ENCODE measurements at places on chromosomes 11 and 22.
A peak's percentile ranks its signal among the peaks of the same experiment; 100 is the strongest.

DNA sequence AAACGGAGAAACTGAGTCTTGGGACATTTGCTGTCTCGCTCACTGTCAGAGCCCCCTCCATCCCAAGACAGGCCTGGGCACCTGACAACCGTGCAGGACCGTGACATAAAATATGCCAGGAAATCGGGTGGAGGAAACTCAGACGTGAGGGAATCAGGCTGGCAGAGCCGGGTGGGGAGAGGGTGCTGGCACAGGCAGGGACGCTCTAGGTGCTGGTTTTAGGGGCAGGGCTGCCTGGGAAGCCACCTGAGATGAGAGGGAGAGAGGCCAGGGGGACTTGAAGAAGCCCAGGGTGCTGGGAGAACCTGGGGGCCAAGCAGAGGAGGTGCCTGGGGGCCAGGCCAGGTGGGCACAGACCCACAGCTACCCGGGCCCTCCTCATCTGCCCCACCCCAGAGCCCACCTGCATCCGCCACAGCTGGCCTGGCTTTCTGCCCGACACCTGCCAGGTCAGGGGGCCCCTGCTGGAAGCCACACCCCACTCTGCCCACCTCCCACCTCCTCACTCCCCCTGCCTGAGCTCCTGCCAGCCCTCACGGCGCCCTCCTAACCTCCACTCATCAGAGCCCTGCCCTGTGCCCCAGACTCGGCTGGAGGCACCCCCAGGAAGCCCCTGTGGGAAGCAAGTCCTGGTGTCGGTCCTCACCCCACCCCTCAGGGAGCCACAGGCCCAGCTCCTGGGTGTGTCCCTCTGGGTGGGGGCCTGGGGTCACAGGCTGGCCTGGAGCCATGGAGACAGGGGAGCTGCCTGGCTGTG is 27.3 kb upstream of the MUC5AC start:
- no peak for DNase-seq

GRCh38 chr11:127383026-127383425 is 382.5 kb upstream of the KIRREL3 start:
- no peak for DNase-seq

GRCh38 chr11:130561441-130561881 is 113.0 kb downstream of the ADAMTS15 start:
- DNase-seq, result no peak

DNA sequence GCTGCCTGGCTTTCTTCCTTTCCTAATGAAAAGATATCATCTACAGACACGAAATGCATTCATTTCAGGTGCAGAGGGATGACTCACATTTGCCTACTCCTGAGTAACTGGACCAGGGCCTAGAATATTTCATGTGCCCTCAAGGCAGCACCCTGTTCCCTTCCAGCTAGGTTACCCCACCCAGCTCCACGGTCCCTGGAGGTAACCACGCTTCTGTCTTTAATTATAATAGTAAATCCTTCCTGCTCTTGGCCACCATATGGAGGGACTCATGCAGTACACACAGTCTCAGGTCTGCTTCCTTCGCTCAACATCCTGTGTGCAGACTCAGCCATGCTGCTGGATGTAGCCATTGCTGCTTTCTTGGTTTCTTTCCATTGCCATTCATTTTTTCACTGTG is 22.3 kb downstream of the DHCR7 start:
- no peak for DNase-seq

- DNase-seq, result peak; percentile 80
These were observed 3.0 kb downstream of the NCR3LG1 start for GRCh38 chr11:17354601-17354991.

DNA sequence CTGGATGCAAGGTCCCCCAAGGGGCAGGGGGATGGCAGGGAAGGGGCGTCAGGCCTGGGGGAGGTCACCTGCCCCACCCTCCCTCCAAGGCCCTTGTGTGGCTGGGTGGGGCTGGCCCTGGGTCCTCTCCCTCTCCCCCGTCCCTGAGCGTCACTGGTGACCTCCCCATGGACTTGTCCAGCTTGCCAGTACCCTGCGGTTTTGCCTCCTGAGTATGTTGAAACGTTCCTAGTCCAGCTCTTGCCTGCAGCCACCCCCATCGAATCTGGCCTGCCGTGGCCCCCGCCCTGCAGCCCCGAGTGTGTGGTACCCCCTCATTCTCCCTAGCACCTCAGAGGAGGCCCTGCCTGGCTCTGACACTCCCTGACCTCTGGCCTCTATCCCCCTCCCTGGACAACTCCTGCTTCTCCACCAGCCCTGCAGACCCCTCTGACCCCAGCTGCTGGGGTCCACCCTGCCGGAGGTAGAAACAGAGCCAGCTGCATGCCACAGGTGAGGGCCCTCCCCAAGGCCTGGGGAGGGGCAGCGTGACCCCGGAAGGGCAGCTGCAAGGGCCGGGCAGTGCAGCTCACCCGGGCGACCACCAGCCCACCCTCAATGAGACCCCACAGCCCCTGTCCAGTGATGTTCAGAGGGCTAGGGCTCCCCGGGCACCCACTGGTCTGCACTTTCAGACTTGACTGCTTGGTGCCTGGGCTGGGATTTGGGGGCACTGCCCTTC is 4.1 kb upstream of the MUC6 start:
- no peak for DNase-seq

DNA sequence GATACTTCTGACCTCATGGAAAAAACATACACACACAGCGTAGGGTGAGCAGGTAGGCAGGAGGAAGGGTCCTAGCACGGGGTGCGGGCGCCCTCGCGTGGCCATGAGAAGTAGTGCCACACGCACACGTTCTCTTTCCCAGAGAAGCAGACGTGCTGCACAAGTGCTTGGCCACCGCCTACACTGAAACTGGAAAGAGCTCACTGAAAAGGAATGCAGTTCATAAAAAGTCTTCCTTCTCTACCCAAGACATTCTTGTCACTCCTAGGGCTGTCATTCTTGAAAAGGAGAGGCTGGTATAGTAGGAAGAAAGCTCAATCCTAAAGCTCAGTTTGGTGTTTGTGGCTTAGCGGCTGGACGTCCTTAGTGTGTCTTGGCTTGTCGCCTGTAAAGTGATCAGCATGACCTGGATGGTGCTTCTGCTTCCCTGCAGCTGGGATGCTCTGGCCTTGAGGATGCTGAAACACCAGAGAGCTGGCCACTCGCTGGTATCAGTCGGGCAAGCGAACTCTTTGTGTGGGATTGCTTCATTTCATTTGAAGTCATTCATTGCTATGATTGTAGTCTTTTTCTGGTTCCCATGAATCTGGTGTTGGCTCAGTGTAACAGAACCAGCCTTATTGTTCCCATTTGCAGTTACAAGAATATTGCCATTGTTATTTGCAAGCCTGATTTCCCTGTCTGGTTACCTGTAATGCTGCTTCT is 303.8 kb downstream of the NTM start:
- peak; percentile 68 for DNase-seq

DNA sequence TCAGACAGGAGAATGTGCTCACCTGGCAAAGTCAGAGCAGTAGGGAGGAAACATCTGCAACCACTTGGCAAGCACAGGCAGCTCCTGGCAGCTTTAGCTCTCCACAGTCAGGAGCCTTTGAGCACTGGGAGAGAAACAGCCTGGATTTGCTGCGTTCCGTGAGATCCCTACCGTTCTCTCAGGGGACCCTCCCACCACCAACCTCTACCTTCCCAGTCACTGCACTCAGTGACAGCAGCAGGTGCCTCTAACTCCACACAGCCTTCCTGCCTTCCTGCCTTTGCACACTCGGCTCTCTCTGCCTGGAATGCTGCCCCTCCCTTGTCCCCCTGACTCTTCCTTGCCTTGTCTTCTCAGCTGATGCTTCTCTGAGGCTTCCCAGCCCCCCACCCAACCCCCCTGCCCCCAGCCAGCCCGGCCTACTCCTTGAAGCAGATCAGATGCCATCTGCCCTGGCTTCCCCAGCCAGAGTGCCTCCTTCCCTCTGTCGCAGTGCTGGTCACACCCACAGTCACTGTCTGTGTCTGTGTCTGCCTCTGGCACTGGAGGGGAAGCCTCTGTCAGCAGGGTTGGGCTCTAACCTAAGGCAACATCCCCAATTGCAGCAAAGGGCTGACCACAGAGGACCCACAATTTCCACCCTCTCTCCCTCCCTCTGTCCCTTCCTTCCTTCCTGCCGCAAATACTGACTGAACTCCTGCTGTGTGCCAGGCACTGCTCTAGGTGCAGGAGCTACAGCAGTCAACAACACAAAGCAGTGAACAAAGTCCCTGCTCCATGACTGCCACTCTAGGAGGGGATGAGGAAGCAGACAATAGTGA is 14.9 kb upstream of the TSKU start:
- DNase-seq, result peak; percentile 50

DNA sequence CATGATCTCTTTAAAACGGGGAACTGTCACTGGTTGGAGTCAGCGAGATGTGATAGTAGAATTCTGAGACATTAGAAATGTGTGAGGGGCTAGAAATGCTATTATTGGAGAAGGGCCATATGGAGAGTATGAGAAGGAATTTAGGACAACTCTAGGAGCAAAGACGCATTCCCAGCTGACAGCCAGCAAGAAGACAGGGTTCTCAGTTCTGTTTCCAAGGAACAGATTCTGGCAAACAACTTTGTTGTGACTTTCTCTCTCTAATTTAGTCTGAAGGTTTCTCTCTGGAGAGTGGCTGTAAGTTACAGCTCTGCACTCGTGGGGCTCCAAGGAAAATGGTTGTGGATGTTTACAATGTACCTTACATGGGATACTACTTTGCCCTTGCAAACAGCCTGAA is 876.3 kb downstream of the FAM181B start:
- DNase-seq, result no peak

DNA sequence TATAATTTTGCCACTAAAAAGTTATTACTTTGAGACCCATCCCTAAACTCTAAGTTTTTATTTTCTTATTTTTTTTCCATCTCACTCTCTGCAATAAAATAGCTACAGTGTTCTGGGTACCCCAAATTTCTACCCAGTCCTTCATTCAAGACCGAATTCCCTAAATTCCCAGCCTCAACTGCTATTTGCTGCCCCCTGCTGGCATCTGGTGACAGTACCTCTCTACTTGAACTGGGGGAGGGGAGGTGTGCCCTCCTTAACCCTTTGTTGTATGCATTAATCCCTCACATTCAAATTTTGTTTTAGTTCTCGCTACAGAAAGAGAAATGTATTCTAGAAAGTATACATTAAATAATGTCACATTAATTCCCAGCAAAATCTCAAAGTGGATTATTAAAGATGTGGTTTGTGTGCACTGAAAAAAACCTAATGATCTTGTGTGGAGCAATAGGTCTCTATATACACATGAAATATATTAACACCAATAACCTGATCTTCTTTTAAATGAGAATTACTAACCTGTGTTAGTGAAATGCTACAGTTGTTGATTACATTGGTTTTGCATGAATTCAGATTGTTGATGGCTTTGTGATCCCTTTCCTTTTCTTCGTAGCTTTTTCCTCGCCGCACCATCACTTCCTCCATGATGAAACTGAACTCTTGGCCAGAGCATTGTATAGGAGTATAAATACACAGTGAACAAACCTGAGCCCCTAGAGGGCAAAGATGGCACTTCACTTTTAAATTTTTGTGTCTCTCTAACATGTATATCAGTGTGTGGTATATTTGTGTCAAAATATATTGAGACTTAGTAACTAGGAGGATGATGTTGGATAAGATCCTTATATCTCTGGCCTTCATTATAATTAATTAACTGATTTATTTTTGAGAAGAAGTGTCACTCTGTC is 590.0 kb downstream of the METTL15 start:
- peak; percentile 55 for DNase-seq

- no peak for DNase-seq
These were observed 44.6 kb downstream of the RDX start for GRCh38 chr11:110251836-110252235.

GRCh38 chr22:27552863-27553262 is 248.7 kb downstream of the MN1 start:
- DNase-seq, result no peak

DNA sequence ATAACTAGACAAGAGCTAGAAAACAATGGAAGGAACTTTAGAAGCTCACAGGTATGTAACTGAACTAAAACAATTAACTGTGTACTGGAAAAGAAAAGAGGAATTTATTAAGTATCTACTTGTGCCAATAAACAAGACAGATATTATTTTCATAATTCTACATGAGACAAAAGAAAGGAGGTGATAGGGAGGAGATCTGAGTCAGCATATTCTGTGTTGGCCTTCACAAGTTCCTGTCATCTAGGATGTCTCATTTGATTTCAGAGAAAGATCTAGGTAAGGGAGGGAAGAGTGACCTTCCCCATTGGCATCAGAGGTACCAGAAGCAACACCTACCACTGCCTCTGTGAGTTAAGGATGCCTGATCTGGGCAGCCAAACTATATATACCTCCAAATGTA is 34.8 kb upstream of the TEAD1 start:
- DNase-seq, result no peak
